Hematopoietic multipotent progenitor cell treated with erythropoietin and hydrocortisone succinate and interleukin-3 and kit ligand, for 8 days (in vitro differentiated cells): ENCODE measurements at places on chromosomes 13 and 19.
A peak's percentile ranks its signal among the peaks of the same experiment; 100 is the strongest.

DNA sequence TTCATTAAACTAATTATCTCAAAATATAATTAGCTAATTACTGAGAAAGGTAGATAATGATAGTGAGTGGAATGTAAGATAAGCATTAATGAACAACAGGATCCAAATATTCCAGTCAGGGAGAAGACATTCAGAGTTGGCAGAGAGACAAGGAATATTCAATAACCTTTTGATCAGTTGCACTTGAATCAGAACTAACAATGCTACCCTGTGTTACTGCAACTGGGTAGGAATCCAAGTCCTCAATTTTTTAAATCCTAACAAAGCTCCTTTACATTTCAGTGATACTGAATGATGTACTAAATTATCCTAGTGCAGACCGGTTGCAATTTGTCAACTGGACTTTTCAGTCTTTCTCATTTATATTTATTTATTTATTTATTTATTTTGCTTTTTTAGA lies 107.1 kb upstream of the MIR17HG start:
- no peak for DNase-seq

- DNase-seq: no peak
Measured at GRCh38 chr19:33699754-33700407, 78.1 kb downstream of the CHST8 start.

GRCh38 chr19:13681509-13681908 lies 82.8 kb upstream of the MRI1 start:
- no peak for DNase-seq

DNA sequence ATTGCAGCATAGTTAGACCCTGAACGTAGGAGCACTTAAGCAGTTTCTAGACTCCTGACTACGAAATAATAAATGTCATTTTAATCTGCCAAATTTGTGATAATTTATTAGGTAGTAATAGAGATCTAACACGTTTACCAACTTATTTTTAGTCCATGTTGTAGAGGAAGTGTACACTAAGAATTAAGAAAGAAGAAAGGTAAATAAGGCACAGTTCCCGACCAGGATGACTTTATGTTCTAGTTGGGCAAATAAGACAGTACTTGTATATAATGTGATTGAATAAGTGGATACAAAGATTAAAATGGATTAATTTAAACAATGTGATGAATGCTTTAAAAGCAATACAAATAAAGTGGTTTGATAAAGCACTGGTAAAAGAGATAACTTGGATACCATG lies 1306.2 kb upstream of the PCDH20 start:
- no peak for DNase-seq

DNA sequence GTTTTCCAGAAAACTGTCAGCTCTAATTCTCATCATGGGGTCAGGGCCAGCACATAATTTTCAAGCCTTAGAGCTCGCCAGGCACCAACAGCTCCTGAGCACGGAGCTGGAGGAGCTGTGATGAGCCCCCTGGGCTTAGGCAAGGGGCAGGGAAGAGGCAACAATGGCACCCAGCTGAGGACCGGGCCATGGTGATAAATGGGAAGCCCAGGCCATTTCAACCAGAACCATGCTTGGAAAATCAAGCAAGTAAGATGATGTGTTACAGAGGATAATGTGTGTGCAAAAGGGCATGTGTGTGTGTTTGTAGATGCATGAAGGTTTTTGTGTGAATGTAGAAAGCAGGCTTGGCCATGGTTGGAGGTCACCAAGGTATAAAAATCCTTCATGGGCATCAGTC lies 66.8 kb upstream of the UBAC2 start:
- DNase-seq: no peak

GRCh38 chr19:843180-843835 lies 2.5 kb downstream of the PRTN3 start:
- DNase-seq: no peak

DNA sequence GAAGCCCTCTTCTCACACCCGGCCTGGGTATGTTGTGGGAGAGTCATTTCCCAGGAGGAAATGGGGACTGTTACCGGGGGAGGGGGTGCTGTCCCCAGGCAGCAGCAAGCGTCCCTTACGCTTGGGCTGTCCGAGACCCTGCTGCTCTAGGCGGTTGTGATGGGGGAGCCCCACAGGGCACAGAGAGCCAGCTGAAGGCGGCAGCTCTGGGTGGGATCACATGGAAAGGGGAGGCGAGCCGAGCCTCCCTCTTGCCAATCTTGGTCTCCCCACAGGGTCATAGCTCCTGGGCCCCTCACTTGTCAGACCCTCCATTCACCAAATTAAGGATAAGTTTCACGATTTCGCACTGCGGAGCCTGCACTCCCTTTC lies 22.0 kb downstream of the EPN1 start:
- no peak for DNase-seq

DNA sequence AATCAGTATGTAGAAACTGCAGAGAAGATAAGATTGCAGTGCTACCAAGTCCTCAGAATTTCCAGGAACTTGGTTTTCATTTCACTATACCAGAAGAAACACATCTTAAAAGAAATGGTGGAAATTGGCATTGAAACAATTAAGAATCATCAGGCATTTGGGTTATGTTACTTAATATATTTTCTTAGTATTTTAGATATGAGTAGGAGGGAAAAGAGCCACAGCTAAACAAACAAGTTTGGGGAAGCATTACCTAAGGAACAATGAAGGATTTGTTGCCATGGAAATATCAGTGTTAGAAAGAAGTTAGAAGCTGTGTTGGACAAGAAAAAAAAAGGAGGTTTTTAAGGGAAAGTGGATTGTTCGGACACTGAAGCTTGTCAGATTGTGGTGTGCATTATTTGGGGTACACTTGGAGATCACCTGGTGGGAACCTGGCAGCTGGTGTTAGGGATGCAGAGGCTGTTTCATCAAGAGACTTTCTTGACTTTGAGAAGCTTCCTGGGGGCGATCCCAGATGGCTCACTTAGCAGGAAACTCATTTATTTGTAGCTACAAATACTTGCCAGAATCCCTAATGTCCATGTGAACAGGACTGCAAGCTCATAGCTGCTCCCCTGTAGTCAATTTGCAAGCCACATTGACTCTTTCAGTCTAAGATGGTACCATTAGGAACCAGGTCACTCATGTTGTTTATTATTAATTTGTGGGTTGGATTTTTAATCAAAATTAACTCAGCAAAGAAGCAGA lies 246.7 kb downstream of the RFC3 start:
- no peak for DNase-seq

- no peak for DNase-seq
Measured at GRCh38 chr19:42555317-42555716, 27.0 kb upstream of the CEACAM1 start.

- no peak for DNase-seq
Measured at GRCh38 chr13:70911286-70911685, 803.0 kb upstream of the KLHL1 start.

GRCh38 chr19:32336259-32337083 lies 8.9 kb upstream of the ZNF507 start:
- DNase-seq: no peak

GRCh38 chr19:51333836-51334460 lies 8.0 kb downstream of the VSIG10L start:
- DNase-seq: peak; percentile 36
